ENCODE measurements at places on chromosomes 11 and 22.

DNA sequence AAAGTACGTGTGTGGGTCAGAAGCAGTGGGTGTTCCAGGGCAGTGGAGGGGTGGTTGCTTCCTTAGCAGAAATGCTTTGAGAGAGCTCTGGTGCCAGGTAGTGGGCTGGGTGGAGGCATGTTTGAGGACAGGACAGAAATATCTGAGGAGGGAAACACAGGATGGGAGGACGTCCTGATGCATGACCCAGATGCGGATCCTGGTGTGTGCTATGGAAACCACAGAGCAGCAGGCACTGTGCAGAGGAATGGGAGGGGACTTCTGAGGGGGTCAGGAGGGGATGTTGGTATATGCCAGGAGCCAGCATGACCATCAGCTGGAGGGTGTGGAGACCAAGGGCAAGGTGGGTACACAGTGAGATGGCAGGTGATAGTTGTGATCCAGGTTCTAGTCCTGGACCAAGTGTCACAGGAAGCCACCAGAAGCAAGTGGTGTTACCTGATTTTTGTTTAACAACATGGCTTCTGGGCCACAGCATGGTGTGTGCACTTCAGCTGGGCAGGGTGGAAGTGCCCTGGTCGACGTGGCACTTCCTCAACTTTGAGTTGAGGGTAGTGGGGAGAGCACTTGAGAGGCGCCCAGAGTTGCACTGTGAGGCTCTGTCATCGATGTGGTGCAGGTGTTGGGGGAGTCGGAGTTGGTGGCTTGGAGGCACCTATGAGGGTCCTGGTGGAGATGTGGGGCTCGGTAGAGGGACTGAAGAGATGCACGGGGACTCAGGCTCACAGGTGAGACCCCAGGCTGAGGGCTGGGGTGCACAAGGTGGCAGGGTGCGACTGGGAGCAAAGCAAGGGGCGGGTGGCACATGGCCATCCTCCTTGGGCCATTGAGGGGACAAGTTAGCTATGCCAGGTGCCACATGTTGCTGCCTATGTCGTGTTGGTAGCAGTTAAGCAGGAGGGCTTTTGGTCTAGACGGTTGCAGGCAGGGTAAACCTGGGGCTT lies 7.5 kb downstream of the DGCR8 start:
- DNase-seq, result no peak

DNA sequence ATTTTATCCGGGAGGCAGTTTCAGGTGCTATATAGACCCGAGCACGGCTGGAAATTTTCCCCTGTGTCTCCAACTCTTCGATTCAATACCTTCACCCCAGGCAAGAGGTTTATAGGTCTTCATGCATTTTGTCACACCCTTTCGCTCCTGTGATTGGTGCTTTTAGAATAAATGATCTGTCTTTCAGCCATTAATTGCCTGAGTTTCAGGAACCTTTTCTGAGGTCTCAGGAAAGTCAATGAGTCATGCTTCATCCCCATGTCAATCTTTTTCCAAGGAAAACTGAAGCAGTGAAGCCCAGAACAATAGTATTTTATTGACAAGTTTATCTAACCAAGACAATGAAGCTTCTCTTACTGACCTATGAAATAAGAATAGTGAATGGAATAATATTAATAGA lies 29.9 kb downstream of the FAM181B start:
- no peak for DNase-seq

DNA sequence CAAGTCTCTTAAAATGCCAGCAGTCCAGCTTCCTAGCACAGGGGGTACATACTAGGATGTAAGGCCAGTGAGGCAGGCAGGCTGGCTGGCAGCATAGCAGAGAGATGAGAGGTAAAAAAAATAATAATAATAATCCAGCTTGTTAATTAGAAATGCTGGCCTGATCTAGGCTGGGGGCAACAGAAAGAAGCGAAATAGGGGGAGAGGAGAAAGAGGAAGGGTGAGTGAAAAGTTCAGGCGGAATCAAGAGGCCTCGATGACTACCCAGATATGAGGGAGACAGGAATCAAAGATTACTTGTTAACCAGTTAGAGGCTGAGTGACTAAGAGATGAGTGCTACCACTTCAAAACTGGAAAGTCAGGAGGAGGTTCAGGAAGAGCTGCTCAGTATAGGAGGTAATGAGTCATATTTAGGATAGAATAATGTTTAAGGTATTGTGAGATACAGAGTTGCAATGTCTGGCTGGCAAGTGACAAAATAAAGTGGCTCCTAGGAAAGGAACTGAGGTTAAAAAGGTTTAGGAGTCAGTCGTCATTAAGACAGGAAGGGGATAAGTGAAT lies 2.8 kb downstream of the ALKBH8 start:
- DNase-seq, result no peak

DNA sequence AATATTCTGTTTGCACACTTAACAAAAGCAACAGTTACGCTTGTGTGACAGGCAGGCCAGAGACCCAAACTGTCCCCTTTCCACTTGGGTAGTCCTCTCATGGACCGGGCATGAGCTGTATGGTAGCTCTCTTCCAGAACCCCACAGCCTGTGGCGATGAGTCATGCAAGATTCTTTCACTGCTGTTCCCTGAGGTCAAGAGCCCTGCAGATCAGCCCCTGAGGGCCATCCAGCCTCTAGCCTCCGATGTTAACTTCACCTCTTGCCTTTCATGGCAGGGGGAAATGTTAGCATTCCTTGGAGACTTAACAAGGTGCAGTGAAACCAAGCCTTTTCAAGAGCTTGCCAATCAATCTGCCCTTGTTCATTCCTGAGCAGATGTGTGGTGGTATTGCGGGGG lies 63.2 kb upstream of the DEUP1 start:
- no peak for DNase-seq

DNA sequence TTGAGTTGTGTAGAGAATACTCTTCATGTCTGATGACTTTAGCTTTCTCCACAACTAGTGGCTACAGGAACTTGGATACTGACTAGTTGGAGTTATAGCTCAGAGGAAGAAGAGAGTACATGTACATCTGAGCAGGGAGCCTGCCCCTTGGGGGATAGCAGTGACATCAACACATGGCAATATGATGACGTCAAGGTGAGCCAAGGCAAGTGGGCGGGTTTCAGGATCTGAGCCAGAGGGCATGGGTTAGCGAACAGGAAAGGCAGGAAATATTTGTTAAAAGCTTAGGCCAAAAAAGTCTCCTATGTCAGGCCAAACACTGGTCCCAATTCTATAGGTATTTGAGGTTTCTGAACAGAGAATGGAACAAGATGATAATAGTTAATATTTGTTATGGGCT lies 42.0 kb upstream of the HORMAD2 start:
- no peak for DNase-seq

DNA sequence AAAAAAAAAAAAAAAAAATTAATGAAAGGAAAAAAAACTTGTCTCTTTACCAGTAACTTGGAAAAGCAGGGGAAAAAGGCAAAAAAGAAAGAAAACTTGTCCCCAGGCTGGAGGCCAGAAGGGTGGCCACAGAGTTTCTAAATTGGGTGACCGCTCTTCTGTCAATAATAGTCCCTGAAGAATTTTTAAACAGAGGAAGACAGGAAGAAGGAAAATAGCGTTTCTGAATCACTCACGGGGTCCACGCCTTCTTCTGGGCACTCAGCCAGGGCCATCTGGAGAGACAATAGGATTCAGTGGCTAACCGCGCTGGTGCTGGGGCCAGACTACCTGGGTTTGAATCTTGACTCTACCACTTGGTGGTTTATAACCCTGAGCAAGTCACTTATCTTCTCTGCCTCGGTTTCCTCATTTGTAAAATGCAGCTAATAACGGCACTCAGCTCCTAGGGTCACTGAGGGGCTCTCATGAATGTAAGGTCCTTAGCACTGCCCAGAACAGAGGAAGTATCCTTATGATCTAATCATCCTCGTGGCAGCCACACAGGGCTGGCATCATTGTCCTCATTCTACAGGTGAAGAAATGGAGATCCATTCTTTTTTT lies 7.0 kb downstream of the C11orf86 start:
- peak; percentile 89 for DNase-seq

- DNase-seq, result peak; percentile 45
Observed at GRCh38 chr11:131688048-131688693, 317.8 kb downstream of the NTM start.

- no peak for DNase-seq
Observed at GRCh38 chr11:10990637-10991193, 132.9 kb upstream of the ZBED5 start.

DNA sequence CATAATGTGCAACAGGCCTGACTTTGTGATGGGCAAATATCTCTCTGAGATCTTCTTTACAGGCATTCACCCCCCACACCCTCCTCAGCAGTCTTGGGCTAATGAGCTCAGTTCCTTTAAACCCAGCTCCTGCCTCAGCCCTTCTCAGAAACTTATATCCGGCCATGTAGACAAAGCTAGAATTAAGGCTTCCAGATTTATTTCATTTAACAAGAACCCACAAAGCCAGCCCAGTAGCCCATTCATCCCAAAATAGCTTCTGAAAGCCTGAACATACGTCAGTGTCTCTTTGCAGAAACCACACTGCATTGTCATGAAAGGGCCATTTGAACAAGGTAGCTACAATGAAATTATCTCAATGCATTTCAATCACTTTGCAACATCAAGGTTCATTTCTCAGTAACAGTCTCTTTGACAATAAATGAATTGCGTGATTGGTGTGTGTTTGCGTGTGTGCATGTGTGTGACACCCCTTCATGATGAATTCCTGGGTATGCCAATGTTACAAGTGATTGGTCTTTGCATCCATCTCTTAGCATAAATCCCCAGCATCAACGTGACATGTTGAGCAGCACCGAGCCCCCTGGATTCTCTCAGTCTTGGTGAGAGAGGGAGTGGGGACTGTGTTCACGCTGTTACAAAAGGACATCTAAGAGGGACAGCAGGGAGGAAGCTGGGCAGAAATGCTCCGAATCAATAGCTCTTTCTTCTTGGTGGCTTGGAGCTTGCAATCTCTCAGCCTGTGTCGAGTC lies 299.6 kb downstream of the KIRREL3 start:
- no peak for DNase-seq

DNA sequence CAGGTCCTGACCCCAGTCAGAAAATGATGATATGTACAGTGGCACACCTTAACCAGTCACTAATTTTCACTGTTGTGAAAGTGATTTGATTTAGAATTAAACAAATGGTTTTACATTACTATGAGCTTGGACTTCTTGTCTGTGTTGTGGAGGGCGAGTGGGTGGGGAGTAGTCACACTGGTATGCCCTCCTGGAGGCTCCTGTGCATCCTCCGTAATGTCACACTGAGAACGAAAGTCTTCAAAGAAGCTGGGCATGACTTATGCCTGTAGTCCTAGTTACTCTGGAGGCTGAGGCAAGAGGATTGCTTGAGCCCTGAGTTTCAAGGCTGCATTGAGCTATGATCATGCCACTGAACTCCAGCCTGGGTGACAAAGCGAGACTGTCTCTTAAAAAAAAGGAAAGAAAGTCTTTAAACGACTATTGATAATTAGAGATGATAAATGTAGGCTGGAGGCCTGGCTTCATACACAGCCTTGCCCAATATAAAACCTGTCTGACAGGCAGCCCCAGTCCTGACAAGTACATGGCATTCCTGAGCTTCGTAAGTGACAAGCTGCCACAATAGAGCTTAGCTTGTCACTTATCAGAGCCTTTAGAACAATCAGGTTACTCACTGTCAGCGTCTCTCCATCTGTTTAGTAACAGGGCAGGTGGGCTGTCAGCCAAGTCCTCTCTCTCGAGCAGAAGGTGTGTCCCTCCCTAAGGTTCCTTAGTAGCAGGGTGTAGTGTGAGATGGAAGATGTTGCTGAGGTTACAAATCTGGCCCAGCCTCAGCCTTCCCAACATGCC lies 5.0 kb upstream of the LIMK2 start:
- DNase-seq, result no peak

- no peak for DNase-seq
Observed at GRCh38 chr11:20155683-20156279, 4.5 kb downstream of the DBX1 start.

- no peak for DNase-seq
Observed at GRCh38 chr11:623349-623869, 1.3 kb downstream of the CDHR5 start.

- DNase-seq, result no peak
Observed at GRCh38 chr11:41323446-41323845, 136.0 kb downstream of the LRRC4C start.

GRCh38 chr22:25651332-25652085 lies 87.0 kb downstream of the GRK3 start:
- peak; percentile 14 for DNase-seq

- DNase-seq, result peak; percentile 27
Observed at GRCh38 chr11:85627332-85627997, at the start of gene DLG2. DLG2 (minus strand) TSS chr11:85627344.

DNA sequence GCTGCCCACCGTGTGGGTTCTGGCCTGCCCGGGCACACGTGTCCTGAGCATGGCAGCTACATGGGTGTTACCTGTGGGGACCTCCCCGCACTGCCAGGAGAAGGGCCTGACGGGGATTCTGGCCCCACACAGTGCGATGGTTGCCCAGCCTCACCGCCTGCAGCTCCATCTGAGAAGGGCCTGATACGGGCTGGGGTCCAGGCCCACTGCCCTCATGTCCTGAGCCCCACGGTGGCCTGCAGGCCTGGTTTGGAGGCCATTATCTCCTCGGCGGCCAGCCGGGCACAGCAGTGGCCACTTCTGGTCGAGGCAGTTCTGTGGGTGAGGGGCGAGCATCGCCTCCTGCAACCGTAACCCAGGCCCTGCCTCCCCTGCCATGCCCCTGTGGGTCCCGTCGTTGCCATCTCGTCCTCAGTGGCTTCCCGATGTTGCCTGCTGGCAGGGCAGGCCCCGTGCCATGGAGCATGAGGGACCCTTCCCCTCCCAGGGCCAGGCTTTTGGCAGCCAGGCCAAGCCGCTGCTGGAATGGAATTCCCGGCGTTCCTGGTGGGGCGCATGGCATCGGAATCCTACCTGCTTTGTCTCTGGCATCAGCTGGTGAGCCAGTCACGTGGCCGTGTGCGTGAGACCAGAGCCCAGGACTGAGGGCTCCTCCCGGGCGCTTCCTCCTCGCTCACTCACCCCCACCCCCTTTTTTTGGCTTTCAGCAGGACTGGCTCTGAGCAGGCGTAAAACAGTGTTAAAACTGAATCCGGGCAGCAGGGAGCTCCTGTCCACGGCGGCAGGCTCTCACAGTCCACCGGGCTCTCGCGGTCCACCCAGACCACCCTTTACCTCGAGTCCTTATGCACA lies 71.9 kb upstream of the PPARA start:
- no peak for DNase-seq

DNA sequence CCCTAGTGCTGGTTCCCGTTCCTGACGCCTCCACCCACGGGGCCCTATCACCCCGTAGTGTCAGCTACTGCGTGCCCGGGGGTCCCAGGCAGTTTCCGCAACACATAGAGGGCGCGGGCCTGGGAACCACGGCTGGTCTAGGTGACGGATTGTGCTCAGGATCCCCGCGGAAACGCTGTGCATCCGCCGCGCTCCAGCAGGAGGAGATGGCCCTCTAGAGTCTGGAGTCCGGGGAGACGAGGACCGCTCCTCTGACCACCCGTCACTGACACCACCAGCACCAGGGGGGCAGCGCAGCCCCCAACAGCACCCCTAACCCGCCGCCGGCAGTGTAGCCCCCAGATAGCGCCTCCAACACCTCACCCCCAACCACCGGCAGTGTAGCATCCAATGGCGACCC lies 4.4 kb upstream of the RFPL3 start:
- DNase-seq, result no peak

DNA sequence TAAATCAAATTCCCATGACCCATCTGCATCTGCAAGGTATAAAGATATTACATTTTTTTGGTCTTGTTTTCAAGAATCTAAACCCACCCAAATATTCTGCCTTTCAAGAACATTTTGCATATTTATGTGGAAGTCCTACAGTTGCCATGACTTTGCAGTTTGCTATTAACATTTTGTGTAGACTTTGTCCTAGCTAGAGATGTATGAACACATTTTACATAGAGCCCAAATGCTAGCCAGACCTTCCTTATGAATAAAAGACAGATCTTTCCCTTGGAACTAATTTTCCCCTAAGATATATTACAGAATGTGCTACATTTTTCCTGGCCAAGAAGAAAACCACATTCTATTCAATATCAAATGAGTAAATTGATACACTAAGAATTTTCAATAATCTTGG lies 772.5 kb downstream of the KCNA4 start:
- no peak for DNase-seq
